ENCODE measurements at places on chromosomes 3 and 15.

GRCh38 chr3:13513913-13514517, 33.9 kb downstream of the HDAC11 start:
- no peaks in the 10 kb centered on the region for H3K36me3 ChIP-seq
- no peaks in the 10 kb centered on the region for H3K27me3 ChIP-seq
- H3K4me3 ChIP-seq, result no peak overlapping the region
- H3K4me1 ChIP-seq, result no peaks in the 10 kb centered on the region
- no peak overlapping the region for H3K27ac ChIP-seq

- H3K36me3 ChIP-seq, result no peaks in the 10 kb centered on the region
- DNase-seq, result no peak
- peaks cover 67% of the 10 kb centered on the region for H3K4me1 ChIP-seq
- peak overlapping the region; percentile 89 for H3K4me3 ChIP-seq
- no peaks in the 10 kb centered on the region for H3K27me3 ChIP-seq
Observed at GRCh38 chr15:50353251-50353974, 1.6 kb downstream of the GABPB1 start.

GRCh38 chr3:14793126-14793857, 25.5 kb upstream of the FGD5 start:
- peak overlapping the region; percentile 49 for H3K27ac ChIP-seq
- no peak for DNase-seq
- no peak overlapping the region for H3K4me3 ChIP-seq
- no peaks in the 10 kb centered on the region for H3K27me3 ChIP-seq

- no peak for DNase-seq
- no peak overlapping the region for H3K4me3 ChIP-seq
- no peaks in the 10 kb centered on the region for H3K27me3 ChIP-seq
- H3K4me1 ChIP-seq, result no peaks in the 10 kb centered on the region
Observed at GRCh38 chr3:158479051-158479450, 91.9 kb upstream of the MLF1 start.

GRCh38 chr3:81218023-81218422, 543.4 kb downstream of the GBE1 start:
- H3K4me1 ChIP-seq, result no peaks in the 10 kb centered on the region
- DNase-seq, result no peak
- no peaks in the 10 kb centered on the region for H3K27me3 ChIP-seq
- no peak overlapping the region for H3K4me3 ChIP-seq
- H3K27ac ChIP-seq, result no peak overlapping the region
